ENCODE measurements at places on chromosomes 4 and X.
A peak's percentile ranks its signal among the peaks of the same experiment; 100 is the strongest.

- DNase-seq = no peak
Measured at GRCh38 chr4:38310446-38311043, 350.3 kb downstream of the PTTG2 start.

- DNase-seq = no peak
Measured at GRCh38 chr4:27714073-27714472, 853.4 kb downstream of the STIM2 start.

- DNase-seq = no peak
Measured at GRCh38 chr4:182453830-182454229, 210.6 kb downstream of the TENM3 start.

DNA sequence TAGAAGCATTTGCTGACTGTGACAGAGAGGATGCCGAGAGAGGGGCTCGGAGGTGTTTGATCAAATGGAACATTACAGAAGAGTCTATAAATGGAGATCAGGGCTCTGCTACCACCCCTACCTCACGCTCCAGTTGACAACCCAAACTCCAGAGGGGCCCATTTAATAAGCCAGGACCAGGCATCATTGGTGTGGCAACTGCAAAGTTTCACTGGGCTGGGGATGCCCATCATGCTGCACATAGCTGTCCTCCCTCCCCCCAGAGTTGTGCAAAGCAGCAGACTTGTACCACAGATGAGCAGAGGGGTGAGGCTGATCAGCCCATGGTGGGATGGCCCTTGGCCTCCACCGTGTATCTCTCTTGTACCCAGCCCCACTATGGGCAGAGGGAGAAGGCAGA is 38.2 kb upstream of the XPNPEP2 start:
- no peak for DNase-seq

DNA sequence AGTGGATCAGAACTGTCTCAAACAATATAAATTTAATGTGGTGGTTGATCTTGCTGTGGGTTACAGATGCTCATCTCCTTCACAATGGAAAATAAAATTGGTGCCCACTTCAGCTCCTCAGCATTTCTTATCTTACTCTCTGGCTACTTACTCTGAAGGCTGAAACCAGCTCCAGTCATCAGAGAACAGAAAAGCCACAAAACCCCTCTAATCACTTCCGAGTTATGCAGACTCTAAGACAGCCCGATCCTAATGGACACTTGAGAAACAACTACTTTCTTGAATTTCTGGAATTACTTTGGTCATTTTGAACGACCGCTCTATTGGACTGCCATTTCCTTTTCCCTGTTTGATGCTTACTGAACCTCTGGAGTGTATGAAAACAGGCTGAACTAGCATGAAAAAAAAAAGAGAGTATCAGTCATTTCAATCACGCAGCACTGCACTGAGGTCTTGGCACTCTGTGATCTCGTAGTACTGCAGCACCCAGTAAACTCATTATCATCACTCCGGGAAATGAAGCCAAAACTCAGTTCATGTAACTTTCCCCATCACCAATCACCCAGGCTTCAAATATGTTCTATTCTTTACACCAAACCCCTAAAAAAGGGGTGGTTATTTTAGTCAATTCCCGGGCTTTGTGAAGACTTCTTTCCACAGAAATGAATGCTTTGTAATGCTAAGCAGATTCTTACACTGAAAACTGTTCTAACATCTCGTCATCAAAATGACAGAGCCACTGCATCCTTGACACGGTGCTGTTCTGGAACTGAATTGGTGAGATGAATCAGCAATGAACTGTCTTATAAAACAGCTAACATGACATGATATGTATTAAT is 54.5 kb downstream of the TSPAN5 start:
- no peak for DNase-seq

DNA sequence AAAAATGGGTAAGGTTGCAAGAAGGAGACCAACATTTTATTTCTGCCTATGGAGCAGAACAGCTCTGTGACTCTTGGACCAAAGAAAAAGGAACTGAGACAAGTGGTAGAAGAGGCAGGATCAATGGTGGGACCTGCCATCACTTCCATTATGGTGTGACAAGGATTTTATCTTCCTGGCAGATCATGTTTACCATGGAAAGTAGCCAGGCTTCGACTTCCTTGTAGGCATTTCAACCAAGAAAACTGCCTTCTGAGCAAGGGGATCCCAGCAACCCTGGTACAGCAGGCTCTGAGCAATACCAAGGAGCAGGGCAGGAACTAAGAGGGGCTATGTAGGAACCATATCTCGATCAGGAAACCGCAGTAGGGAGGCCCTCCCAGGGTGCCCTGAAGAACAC is 317.4 kb downstream of the IQCM start:
- no peak for DNase-seq

- no peak for DNase-seq
Measured at GRCh38 chrX:24956828-24957227, 58.9 kb downstream of the ARX start.

- no peak for DNase-seq
Measured at GRCh38 chrX:15930585-15930984, 76.0 kb upstream of the AP1S2 start.

DNA sequence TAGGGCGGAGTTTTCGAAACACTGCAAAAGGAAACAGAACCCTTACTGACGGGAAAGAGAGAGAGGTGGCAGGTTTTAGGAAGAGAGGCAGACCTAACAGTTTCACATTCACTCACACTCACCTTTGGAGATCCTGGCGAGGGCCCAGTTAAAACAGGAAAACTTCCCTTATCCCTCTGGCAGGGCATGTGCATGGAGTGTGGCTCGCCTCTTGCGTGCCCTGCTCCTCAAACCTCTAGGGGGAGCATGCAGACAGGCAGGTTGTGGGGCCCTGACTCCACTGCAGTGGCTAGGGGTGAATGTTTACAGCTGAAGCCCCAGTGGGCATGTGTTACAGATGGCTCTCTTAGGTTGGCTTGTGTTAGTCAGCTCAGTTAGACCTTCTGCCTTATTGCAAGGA is 451.5 kb downstream of the UBE2NL start:
- no peak for DNase-seq

DNA sequence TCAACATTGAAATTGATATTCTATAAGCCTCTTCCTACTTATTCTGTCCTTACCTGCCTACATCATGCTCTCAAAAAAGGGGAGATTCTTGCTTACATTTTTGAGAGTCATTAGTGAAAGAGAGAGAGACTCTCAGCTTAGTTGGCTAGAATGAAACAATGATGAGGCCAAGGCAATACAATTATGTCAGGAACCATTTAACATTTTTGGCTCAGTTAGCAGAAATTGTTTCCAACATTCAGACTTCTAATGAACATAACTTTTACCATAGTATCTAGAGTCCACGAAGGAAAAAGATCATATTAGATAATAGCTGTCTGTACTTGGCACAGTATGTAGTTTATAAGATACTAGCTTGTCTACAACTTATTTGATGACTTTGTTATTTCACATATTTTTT is 263.7 kb upstream of the ARX start:
- DNase-seq = no peak

GRCh38 chrX:7985568-7985967 is 58.4 kb upstream of the PNPLA4 start:
- no peak for DNase-seq

DNA sequence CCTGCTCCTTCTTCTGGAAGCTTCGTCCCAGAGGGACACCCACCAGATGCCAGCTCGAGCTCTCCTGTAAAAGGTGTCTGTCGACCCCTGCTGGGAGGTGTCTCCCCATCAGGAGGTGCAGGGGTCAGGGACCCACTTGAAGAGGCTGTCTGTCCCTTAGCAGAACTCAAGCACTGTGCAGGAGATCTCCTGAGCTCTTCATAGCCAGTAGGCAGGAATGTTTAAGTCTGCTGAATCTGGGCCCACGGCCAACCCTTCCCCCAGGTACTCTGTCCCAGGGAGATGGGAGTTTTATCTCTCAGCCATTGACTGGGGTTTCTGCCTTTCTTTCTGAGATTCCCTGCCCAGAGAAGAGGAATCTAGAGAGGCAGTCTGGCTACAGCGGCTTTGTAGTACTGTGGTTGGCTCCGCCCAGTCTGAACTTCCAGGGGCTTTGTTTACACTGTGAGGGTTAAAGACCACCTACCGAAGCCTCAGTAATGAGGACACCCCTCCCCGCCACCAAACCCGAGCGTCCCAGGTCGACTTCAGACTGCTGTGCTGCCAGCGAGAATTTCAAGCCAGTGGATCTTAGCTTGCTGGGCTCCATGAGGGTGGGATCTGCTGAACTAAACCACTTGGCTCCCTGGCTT is 1383.0 kb upstream of the TENM3 start:
- no peak for DNase-seq

GRCh38 chr4:82708982-82709381 is 89.6 kb downstream of the SCD5 start:
- DNase-seq = no peak

- no peak for DNase-seq
Measured at GRCh38 chr4:11783588-11783987, 354.9 kb upstream of the HS3ST1 start.

DNA sequence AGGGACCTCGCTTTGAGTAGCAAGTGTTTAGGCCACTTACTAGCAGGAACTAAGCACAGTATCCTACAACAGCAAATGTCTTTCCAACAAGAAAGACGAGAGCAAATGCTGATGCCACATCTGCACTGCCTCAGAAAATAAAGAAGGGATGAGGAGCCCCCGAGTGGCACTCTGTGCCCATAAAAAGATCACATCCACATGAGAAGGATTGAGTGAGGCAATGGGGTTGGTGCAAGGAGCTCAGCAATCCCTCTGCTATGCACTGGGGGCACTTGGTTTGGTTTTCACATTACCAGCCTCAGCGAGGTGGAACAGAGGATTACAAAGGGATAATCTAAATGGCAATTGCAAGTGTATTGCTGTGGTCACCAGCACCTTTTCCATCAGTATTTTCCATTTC is 252.8 kb upstream of the SLC7A11 start:
- peak; percentile 71 for DNase-seq

- DNase-seq = no peak
Measured at GRCh38 chr4:39937683-39938268, 39.9 kb downstream of the PDS5A start.

DNA sequence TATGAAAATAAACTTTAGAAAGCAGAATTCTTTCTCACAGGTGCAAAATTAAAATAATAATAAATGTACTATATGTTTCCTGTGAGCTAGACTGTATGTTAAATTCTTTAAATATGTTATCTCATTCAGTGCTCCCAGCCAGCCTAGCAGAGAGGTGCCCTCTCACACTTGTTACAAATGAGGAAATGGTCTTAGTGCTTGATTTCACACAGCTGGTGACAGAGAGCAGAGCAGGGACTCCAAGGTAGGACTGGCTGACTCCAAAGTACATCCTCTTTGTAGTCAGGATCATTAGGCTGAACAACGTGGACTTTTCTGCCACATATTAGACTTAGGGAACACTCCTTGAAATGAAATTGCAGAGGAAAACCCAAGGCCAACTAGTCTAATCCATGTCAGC is 72.0 kb upstream of the HHIP start:
- no peak for DNase-seq

GRCh38 chrX:119655125-119655524 is 37.8 kb downstream of the SEPTIN6 start:
- DNase-seq = no peak

DNA sequence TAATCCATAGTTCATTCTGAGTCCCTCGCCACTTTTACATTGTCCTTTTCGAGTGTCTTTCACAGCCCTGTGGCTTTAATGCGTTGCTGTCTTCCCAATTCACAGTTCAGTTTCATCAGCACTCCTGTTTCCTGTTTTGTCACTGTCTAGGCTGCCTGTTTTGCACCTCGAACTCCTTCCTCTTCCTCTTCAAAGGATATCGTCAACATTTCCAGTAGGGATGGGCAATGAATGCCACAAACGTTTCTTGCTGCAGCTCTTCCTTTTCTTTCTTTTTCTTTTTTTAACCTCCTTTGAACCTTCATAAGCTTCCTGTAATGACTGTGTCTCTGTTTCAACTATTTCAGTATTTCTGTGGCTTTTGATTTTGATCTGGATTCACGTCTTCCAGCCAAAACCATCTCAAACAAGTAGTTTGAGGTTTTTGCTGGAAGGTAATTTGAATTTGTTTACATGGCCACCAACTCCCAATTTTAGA is 105.4 kb downstream of the ANXA3 start:
- DNase-seq = no peak

DNA sequence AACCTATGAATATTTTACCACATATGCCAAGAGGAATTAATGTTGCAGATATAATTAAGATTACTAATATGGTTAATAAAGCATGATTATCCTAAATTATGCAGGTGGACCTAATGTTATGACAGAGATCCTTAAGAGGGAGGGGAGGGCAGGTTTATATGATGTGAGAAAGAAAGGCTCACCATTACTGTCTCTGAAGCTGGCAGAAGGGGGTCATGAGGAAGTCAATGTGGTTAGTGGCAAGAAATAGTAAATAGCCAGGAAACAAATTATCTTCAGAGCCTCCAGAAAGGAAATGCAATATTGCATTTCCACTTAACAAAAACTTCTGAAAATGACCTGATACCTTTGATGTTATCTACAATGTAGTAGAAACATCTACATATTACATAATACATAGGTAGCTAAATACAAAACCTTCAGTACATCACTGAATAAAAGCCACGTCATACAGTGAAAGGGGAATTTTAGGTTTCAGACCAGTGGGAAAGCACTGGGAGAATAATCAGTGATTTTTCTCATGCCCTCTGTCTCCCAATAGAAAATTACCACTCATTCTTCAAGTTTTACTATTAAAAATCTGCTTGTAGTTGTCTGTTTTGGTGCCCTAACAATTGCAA is 609.2 kb downstream of the SPOCK3 start:
- DNase-seq = no peak

DNA sequence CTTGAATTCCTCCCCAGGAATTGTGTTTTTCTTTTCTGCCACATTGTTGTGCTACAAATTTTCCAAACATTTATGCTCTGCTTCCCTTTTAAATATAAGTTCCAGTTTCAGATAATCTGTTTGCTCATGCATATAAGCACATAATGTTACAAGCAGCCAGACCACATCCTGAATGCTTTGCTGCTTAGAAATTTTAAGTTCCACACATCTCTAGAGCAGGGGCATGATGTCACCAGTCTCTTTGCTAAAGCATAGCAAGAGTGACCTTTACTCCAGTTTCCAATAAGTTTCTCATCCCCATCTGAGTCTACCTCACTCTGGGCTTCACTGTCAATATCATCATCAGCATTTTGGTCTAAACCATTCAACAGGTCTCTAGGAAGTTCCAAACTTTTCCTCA is 932.5 kb downstream of the SH3BGRL start:
- DNase-seq = no peak

- DNase-seq = peak; percentile 66
Measured at GRCh38 chr4:23930750-23931488, 41.1 kb upstream of the PPARGC1A start.

GRCh38 chrX:133645256-133645655 is 230.0 kb upstream of the GPC4 start:
- DNase-seq = no peak

DNA sequence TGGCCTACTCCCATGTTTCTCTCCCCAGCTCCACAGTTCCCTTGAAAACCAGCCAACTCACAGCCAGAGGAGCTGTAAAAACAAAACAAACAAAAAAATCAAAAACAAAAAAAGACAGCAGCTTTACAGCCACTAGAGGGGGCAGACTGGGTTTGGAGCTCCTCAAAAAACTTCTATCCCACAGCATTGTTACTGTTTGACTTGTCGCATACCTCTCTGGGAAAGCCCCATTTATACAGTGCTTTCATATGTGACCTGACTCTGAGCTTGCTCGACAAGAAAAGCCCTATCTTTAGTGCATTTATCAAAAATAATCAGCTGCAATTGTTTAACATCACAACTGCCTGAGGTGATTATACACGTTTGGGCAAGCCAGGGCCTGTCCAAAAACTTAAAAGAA is 21.6 kb downstream of the TSPAN6 start:
- peak; percentile 46 for DNase-seq

All from Calu3 (cell line).